DMS53 (cell line): ENCODE measurements at places on chromosomes 3 and 15.

DNA sequence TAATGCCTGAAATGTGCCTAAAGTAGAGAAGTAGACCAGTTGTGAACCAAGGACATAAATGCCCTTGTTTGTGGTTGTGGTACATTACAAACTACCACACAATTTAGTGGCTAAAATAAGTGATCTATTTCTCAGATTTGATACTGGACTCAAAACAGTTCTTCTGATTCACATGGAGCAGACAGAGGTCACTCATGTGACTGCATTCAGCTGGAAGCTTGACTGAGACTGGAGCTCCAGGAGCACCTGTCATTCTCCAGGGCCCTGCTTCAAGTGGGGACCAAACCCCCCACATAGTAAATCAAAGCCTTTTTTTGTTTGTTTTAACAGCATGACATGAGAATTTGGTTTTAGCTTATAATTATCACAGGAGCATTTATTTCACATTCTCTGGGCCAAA is 301.2 kb downstream of the OXSM start:
- no peak for DNase-seq

- no peak for DNase-seq
These were observed 88.7 kb upstream of the UBE2E2 start for GRCh38 chr3:23114432-23114831.

DNA sequence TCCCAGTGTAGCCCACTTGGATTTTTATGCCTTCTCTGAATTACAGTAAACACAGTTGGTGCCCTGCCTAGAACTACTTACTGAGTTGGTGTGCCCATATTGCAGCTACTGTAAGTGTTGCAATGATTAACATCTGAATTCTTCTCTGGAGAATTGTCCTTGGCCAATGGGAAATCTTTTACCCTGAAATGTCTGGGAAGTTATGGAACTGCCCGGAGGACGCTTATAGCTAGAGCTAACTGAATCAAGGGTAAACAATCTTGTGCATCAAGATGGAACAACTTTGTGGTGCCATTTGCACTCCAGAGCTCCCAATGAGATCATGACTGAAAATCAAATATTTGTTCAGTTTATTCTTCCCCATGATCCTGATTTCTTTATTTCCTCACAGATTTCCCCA is 246.7 kb upstream of the CBLB start:
- no peak for DNase-seq

DNA sequence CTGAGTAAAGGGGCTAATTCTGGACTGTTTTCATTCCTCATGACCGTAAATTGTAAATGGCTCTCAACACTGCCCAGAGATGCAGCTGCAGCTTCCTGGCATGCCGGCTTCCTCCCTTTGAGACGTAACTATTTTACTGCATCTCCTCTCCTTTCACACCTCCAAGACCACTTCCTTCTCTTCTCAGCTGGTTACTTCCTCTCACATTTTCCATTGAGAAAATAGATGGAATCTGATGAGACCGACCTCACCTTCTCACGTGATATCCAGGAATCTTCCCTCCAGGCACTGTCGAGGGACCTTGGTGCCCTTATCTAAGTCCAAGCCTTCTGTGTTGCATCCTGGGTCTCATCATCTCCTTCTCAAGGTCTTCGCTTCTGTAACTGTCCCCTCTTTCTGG is 12.7 kb downstream of the LYSMD4 start:
- DNase-seq, result no peak

DNA sequence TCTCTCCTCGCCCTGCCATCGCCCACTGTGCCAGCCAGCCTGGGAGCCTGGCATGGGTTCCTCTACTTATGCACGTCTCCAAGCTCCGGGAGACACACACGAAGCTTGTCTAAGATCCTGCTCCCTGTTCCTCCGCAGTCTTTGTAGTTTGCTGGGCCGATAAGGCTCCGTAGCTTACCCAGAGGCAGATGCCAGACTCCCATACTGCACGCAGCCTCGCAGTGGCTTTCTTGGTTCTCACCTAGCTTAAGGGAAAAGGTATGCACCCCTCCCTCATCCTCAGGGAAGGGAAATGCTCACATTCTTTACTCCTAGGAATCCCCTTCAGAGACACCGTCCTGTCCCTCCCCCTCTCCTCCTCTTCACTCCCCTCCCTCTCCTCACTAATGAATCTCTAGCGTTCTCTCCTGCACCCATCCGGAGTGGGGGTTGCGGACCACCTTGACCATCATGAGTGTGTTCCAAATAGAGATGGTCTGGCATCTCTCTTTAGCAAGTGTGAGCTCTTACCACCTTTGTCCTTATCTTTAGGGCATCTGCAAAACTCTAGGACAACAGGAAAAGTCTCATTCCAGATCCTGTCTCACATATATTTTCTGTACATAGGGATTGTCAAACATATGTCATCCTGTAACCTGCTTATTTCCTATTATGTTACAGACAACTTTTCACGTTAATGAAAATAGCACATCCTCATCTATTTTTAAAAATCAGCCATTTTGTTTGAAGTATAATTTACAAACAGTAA is 56.5 kb downstream of the TMEM266 start:
- DNase-seq, result no peak

GRCh38 chr3:15633159-15633558 is 31.6 kb downstream of the BTD start:
- DNase-seq, result no peak
